Activated CD8-positive, alpha-beta memory T cell treated with anti-CD3 and anti-CD28 coated beads for 1 hour (primary cell): ENCODE measurements at places on chromosomes 5 and 9.

DNA sequence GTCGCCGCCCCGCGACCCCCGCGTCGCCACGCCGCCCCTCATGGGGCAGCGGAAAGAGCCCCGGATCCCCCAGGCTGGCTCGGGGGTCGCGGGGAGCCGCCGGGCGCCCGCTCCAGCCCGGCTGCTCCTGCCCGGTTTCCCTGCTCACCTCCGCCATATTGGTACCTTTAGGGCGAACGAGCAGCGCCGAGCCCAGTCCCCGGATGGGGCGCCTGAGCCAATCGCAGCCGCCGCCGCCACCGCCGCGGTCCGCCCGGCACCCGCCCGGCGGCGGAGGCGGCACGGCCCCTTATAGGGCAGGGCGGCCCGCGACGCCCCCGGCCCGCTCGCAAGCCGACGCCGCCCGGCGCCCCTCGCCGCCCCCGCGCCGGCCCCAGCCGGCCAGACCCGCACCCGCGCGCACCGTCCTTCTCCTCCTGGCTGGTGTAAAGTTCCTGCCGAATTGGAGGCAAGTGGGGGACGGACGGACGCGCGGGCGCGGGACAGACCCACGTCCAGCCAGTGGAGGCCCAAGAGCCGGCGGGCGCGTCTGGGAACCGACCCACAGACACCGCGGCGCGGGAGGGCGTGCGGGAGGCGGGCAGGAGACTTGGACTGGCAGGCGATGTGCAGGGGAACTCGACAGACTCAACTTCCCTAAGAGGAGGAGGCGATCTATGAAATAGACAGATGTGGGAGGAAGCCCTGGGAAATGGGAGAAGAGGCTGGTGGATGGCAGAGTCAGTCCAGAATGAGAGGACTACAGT lies at the start of gene MIER3:
TSS of gene MIER3 (minus strand) at position 178 of the 746 bp plus-strand sequence. CDS start at position 157, 21 bp downstream.
- DNase-seq: peak; percentile 41

- DNase-seq: no peak
These were observed 112.9 kb downstream of the CAMK4 start for GRCh38 chr5:111337133-111337532.

- no peak for DNase-seq
These were observed 391.8 kb downstream of the ARHGEF28 start for GRCh38 chr5:74017786-74018211.

GRCh38 chr9:34759432-34760134 lies 49.6 kb upstream of the CCL21 start:
- DNase-seq: no peak

DNA sequence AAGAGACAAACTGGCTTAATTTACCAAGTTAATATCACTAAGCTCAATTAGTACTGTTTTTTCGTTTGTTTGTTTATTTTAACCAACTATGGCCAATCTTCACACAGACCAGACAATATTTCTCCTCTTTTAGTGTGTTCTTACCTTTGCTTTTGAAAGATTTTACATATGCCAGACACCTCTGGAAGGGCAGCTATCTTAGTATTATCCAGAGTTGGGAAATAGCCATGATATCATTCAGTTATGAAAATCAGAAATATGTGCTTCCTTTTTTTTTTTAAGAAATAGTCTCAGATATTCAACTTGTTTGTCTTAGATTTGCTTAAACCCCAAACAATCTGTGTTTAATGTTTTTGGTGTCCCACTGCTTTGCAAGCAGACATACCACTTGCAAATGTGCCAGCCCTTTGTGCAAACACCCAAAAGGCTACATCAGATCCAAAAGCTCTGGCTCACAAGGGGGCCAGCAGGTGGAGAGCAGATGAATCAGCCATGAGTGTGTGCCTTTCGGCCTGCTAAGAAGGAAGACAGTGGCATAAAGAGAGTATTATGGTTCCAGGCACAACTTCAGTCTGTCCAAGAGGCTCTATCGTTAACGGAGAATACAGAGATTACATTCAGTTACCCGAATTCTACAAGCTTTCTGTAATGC lies 147.6 kb downstream of the EFNA5 start:
- no peak for DNase-seq

DNA sequence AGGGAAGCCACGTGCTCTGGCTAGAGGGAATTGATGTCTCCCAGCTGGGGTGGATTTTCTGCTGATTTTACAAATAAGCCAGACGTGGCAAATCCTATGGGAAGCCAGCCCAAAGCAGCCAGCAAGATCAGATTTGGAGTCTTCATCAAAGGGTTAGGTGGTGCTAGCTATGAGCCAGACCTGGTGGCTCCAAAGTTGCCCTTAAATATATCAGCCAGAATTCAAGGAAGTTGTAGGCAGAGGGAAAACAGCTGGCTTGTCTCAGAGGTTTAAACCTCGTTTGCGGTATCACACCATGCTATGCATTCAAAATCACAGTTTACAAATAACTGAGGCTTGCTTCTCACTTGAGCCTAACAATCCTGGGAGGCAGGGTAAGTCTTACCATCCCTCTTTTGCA lies 313.2 kb downstream of the MLLT3 start:
- no peak for DNase-seq

GRCh38 chr9:70579686-70580085 lies 165.2 kb upstream of the KLF9 start:
- DNase-seq: no peak

DNA sequence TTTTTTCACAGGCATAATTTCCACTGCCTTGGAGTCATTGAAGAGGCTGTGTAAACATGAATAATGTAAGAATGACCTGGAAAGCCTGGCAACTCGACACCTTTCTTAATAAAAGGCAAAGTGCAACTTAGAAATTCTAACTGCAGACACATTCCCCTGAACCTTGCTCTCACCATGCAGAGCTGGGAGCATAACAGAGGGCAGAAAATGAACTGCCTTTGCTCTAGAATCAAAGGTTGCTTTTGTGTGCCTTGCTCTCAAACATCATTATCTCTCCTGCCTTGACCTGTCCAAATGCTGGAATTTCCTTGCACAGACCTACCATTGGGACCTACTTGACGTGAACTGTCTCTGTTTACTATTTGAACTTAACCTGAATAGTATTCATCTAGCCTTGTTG lies 462.0 kb upstream of the ZNF462 start:
- DNase-seq: no peak

GRCh38 chr5:170715141-170715540 lies 68.4 kb upstream of the GABRP start:
- DNase-seq: no peak

- no peak for DNase-seq
These were observed 33.2 kb downstream of the SLC36A1 start for GRCh38 chr5:151480384-151481293.

DNA sequence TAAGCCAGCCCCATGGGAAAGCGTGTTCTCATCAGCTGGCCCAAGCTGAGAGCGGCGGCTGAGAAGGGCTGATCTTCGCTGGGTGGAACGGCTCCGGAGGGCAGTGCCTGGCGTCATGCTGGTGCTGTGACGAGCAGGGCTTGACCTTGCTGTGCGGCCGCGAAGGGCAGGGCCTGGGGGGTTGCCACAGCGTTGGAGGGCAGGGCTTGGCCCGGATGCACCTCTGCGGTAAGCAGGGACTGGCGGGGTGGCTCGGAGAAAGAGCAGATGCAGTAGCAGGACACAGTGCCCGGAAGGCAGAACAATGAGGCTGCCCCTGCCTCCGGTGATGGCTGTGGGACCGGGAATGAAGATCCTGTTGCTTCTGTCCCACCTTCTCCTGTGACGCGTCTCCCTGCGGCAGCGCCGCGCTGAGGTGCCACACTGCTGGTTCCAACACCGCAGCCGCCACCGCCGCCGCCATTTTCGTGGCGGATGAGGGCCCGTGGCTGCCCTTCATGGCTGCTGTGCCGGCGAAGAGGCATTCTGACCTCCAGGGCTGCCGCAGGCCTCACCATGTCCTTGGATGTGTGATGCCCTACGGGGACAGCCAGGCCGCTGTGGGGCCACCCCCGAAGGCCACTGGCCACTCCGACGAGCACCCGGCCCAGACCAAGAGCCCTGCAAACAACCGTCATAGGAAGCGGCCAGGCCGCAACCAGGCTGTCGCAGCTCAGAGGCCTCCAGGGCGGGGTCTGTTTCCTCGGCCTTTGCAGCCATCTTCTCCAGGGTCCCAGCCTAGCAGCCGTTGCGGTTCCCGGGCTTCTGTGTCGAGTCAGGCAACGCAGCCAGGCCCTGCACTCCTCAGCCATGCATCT lies 890.5 kb upstream of the CTNND2 start:
- DNase-seq: no peak

- DNase-seq: no peak
These were observed 244.5 kb upstream of the C9orf72 start for GRCh38 chr9:27817747-27818146.

DNA sequence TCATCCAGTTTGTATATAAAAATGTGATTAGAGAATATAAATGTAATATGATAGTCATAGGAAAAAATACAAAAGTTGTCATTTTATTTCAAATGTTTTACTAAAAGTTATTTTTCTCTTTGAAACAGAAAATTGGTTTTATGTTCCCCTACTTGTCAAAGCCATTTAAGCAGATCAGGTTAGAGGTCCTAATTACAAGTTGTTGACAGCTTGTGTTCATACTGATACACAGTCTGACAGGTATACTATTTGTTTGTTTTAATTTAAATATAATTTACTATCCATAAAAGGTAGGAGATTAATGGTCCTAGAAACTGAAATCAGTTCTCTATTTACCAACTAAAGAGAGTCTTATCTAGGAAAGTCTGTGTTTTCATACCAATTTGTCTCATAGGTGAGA lies 250.4 kb upstream of the TMEM161B start:
- DNase-seq: no peak

- no peak for DNase-seq
These were observed 12.2 kb downstream of the EFNA5 start for GRCh38 chr5:107658528-107658927.

DNA sequence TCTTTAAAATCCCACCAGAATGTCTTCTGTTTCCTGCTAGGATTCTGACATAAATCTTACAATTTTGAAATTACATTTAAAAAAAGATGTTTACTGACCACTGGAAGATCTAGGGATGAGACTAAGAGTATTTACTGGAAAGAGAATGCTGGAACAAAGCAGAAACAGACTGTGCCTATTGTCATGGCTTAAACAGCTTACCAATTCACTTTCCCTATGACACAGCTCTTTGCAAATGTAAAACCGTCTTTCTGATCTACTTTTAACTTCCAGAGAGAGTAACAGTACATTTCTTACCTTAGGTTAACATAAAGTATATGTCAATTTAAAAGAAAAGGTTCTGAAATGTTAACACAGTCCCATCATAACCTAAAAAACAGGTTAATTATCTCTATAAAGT lies 10.7 kb downstream of the GIN1 start:
- no peak for DNase-seq

DNA sequence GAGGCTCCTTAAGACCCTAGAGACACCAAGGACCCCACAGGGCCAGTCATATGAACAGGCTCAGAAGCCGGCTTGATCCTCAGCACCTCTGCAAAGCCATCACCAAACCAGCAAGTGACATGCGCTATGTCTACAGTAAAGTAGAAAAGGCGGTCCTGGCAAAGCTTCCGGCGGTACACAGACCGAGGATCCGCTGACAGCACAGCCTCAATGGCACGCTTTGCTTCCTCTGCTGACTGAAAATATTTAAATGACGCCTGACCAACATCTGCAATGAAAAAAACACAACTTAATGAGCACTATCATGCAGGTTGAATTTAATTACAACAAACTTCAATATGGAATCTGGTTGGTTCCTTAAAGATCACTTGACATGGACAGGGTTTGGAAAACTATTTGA lies 17.6 kb downstream of the TRMO start:
- DNase-seq: no peak

DNA sequence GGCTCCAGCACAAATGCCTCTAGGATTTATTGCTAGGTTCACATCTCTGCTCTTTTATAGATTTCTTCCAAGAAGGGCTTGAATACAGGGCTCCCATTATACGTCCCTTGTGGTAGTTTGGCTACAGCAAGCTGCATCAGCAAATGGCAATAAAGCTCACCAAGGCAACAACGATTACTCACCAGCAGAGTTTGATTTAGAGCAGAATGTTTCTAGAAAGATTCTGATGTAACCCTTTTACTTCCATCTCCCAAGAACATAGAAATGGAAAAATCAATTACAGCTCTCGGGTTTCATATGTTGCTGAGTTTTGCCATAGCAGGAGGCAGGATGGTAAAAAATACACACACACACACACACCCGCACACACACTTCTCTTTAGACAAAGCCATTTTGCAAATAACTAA lies 124.2 kb upstream of the TNPO1 start:
- DNase-seq: no peak

DNA sequence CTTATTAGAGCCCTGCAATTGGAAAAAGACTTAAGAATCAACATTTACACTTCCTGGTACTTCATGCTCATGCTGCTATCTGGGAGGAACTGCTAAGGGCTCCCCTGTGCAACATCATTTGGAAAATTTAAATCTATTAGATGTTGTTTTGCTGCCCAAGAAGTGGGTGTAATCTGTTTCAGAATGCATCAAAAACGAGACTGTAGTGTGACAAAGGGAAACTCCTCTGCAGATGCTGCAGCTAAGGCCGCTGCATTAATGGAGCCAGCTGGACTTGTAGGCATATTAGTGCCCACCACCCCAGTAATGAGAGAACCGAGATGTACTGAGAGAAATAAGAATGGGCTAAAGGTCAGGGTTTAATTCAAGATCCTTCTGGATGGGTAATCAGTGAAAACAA lies 11.1 kb upstream of the PAIP1 start:
- DNase-seq: no peak
